ENCODE measurements at places on chromosomes 11 and 22.

DNA sequence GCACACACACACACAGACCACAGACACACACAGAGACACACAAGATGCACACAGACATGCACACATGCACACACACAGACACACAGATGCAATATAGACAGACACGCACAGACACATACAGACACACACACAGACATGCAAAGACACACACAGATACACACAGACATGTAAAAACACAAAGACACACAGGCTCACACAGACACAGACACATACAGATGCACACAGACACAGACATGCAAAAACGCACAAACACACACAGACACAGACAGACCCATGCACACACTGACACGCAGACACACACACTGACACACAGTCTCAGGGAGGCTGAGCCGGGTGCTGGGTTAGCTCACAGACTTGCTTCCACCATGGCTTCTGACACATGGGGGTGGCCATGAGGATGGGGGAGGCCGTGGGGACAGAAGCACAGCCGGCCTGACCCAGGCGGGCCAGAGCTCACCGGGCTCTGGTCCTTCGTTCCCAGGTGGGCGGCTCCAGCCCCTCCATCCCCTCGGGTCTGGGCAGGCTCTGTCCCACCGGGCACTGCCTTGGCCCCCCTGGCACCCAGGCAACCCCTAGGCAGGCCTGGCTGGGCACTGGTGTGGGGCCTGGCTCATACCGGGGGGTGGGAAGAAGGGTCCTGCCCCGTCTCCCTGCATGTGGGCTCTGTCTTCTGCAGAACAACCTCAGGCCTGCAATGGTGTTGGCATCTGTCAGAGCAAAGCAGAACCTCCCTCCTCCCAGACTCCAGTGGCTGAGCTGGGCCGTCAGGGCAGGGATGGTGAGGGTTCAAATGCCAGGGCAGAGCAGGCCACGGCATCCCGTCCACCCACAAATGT, 1489.5 kb downstream of the BRD1 start:
- DNase-seq: no peak

GRCh38 chr22:30855266-30855665, 113.3 kb downstream of the MORC2 start:
- no peak for DNase-seq

DNA sequence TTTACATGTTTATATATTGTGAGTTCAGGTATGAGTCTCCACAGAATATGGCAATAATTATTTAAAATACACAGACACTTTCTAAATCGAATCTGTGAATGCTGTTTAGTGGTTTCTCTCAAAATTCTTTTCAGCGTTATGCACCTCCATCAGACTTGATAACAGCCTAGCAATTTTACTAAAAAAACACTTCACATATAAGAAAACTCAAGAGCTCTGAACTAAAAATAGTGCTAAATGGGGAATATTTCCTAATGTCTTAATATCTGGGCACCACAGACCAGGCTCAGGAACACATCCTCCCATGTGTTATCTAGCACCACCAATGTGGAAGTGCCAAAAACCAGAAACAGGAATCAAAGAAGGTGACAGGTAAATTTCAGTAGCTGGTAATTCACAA, 47.9 kb downstream of the ARHGAP32 start:
- no peak for DNase-seq

GRCh38 chr11:80529726-80530125, 1088.9 kb upstream of the TENM4 start:
- no peak for DNase-seq

DNA sequence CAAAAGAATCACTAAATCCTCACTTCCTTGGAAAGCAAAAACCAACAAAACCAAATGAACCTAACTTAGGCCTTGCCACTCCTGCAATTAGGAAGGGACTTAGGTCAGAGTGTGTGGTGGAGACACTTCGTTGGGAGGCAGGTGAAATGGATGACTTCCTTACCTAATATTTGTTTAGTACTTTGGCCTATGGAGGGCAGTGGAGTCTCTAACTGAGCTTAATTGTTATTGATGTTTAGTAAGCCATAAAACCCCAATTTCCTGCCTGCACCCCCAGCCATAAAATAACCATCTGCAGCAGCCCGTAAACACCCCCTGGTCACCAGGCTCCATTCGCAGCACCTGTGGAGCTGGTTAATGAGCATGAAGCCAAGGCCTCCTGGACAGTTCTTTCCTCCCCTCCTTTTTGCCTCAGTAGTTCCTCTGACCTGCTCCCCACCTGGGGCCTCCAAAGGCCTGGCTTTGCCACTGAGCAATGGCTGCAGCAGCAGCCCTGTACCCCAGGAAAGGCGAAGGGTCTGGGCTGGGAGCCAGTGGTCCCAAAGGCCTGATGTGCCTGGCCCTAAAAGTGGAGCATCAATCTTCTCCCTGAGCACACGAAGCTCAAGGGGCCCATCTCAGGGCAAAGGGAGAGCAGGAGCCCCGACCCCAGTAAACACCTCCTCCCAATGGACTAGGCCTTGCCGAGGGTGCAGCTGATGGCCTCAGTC, 15.6 kb upstream of the SYT13 start:
- no peak for DNase-seq

GRCh38 chr11:13859892-13860291, 102.6 kb upstream of the SPON1 start:
- DNase-seq: peak; percentile 44

GRCh38 chr11:85825616-85826015, 14.7 kb upstream of the SYTL2 start:
- DNase-seq: no peak
